ENCODE measurements at places on chromosomes 13 and 19. TPM values are rescaled to one million over a fixed set of nuclear protein-coding genes. Genes with fewer than 3 reads are reported as not detected.

The NEK5 gene
- polyA plus RNA-seq: not detected

The SIGLECL1 gene
- polyA plus RNA-seq: not detected

The ZIC2 gene
- not detected for polyA plus RNA-seq

The CD209 gene
- polyA plus RNA-seq: not detected

The ZNF540 gene
- 2.9 TPM for polyA plus RNA-seq

The C5AR2 gene
- 1.2 TPM for polyA plus RNA-seq

The LGALS13 gene
- not detected for polyA plus RNA-seq

The GPC5 gene
- 0.30 TPM for polyA plus RNA-seq

The LACC1 gene
- 1.4 TPM for polyA plus RNA-seq

The ZC3H13 gene
- polyA plus RNA-seq: 4.8 TPM

The ANKLE1 gene
- polyA plus RNA-seq: 7.6 TPM

The MYO1F gene
- polyA plus RNA-seq: 76.3 TPM

The DAND5 gene
- polyA plus RNA-seq: not detected

The NKPD1 gene
- polyA plus RNA-seq: 0.36 TPM

The CGB2 gene
- polyA plus RNA-seq: not detected

The PRR12 gene
- polyA plus RNA-seq: 8.4 TPM

Data from B cell (primary cell).